Osteoblast (primary cell): ENCODE measurements at places on chromosomes 16 and 17. TPM values are rescaled to one million over a fixed set of nuclear protein-coding genes. Genes with fewer than 3 reads are reported as not detected.

DNA sequence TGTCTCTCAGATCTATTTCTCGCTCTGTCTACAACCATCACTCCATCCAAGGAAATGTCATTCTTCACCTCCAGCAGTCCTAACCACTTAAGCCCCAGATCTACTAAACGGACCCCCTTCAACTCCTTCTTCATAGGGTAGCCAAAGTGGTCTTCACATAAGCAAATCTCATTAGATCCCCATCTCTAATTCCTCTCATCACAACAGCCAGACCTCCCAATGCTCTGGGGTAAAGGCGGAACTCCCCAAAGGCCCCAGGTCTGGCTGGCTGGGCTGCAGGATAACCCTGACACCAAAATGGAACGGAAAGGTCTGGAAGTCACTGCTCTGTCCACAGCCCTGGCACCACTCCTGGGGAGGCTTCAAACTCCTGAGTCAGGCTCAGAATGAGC lies 11.1 kb downstream of the ST3GAL2 start:
- H3K36me3 ChIP-seq = no peaks in the 10 kb centered on the region
- H3K27ac ChIP-seq = peak overlapping the region; percentile 72
- peaks cover 40% of the 10 kb centered on the region for H3K4me1 ChIP-seq
- peak overlapping the region; percentile 16 for H3K4me3 ChIP-seq

DNA sequence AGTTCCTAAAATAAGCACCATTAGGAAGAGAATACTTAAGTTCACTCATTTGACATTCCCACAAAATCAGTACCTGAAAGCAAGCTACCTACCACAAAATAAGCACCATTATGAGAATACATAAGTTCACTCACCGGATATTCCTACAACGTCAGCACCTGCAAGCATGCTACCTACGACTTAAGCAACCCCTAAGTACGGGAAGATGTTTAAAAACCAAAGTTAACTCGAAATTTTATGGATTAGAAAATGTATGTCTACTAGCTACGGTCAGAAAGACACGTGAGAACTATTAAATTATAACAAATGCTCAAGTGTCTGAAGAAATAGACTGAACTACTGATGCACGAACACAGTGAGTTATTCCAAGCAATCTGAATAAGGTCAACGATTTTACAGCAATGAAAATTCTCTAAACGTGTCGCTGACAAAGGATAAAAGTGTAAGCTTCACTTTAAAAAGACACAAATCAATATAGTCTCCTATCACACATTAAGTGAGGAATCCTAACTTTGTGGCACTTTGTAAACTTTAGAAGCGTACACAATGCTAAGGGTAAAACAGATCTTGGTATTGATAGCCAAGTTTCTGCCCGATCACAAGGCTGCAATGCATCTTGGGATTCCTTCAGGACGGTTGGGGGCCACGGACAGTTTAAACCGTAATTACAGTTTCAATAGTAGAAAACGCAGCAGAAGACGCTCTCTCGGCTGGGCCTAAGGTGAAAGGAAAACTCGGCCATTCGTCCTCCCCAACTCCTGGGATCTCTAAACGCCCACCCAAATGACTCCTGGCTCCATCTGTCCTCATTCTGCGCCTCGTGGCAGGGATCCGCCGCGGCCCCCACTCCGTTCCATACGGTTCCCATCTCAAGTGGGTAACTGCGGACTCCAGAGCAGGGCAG lies 1.3 kb downstream of the GSPT1 start:
- H3K27ac ChIP-seq = peak overlapping the region; percentile 77
- H3K4me3 ChIP-seq = peak overlapping the region; percentile 93
- DNase-seq = peak; percentile 74
- no peaks in the 10 kb centered on the region for H3K27me3 ChIP-seq
- H3K36me3 ChIP-seq = no peaks in the 10 kb centered on the region
- peaks cover 45% of the 10 kb centered on the region for H3K4me1 ChIP-seq

DNA sequence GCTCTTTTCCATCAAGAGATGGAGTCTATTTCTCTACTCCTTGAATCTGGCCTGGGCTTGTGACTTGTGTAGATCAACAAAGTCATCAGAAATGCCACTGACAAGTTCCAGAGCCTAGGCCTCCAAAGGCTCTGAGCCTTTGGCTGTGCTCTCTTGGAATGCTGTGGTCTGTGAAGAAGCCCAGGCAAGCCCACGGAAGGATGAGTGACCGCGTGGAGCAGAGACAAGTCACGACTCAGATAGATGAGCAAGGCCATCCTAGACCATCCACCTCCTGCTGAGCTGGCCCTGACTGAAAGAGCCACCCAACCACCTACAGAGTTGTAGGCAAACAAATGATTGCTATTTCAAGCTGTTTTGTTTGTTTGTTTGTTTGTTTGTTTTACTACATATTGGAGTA lies 11.6 kb upstream of the ICAM2 start:
- no peak overlapping the region for H3K27ac ChIP-seq
- H3K4me3 ChIP-seq = no peak overlapping the region
- H3K4me1 ChIP-seq = no peaks in the 10 kb centered on the region
- H3K36me3 ChIP-seq = no peaks in the 10 kb centered on the region
- DNase-seq = no peak
- no peaks in the 10 kb centered on the region for H3K27me3 ChIP-seq

DNA sequence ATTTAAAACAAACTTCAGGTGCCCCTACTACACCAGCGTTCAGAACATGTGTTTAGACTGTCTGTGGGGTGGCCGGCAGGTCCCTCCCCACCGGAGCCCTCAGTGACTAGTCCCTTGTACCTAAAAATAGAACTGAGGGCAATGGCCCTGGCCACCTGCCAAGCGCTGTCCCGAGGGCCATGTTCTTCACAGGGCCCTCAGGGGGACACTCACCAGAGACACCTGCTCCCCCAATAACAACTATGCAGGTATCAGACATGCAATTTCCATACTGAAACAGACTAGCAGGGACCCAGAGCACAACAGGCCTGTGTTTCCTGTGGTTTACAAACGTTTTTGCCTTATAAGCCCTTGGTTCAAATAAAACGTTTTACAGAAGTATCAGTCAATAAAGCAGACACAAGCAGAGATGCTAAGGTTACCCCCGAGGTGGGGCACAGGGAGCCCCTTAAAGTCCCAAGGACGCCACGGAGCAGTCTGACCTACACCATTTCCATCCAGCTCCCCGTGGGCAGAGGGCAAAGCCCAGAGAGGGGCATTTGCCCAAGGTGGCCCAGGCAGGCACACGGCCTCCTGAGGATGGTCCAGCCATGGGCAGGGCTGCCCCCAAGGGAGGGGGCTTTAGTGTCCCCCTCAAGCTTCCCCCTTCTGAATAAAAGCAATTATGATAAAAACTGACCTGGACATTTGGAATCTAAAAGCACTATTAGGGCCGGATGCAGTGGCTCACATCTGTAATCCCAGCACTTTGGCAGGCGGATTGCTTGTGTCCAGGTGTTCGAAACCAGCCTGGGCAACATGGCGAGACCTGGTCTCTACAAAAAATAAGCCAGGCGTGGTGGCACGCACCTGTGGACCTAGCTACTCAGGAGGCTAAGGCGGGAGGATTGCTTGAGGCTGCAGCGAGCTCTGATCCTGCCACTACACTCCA lies 896 bp upstream of the MYLK3 start:
- H3K27me3 ChIP-seq = no peaks in the 10 kb centered on the region
- no peaks in the 10 kb centered on the region for H3K36me3 ChIP-seq
- DNase-seq = no peak
- no peaks in the 10 kb centered on the region for H3K4me1 ChIP-seq
- H3K4me3 ChIP-seq = no peak overlapping the region

- H3K27ac ChIP-seq = no peak overlapping the region
- H3K27me3 ChIP-seq = peaks cover 28% of the 10 kb centered on the region
- H3K36me3 ChIP-seq = no peaks in the 10 kb centered on the region
These were observed 1.3 kb downstream of the SMPD3 start for GRCh38 chr16:68446681-68447652.

GRCh38 chr17:53142890-53143289 lies 679.8 kb upstream of the KIF2B start:
- H3K27ac ChIP-seq = no peak overlapping the region
- H3K36me3 ChIP-seq = no peaks in the 10 kb centered on the region
- no peaks in the 10 kb centered on the region for H3K27me3 ChIP-seq
- no peak for DNase-seq

DNA sequence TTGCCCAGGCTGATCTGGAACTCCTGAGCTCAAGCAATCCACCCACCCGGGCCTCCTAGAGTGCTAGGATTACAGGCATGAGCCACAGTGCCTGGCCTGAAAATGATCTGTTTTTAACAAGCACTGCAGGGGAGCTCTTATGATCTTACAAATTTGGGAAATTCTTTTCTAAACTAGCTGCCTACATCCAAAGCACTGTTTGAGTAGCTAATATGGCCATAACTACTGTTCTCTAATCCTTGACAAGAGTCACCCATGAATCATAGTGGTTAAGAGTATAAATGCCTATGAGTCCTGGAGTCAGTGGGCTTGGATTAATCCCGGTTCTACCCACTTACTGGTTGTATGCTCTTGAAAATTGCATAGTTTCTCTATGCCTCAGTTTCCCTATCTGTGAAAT lies 1.4 kb upstream of the CPPED1 start:
- H3K27ac ChIP-seq = no peak overlapping the region
- no peaks in the 10 kb centered on the region for H3K27me3 ChIP-seq
- H3K36me3 ChIP-seq = no peaks in the 10 kb centered on the region
- H3K4me3 ChIP-seq = no peak overlapping the region
- DNase-seq = peak; percentile 4
- peaks cover 32% of the 10 kb centered on the region for H3K4me1 ChIP-seq

- peak; percentile 62 for DNase-seq
- H3K4me1 ChIP-seq = no peaks in the 10 kb centered on the region
- H3K4me3 ChIP-seq = no peak overlapping the region
- H3K36me3 ChIP-seq = no peaks in the 10 kb centered on the region
These were observed 109.1 kb upstream of the CDC42EP4 start for GRCh38 chr17:73420897-73421296.

DNA sequence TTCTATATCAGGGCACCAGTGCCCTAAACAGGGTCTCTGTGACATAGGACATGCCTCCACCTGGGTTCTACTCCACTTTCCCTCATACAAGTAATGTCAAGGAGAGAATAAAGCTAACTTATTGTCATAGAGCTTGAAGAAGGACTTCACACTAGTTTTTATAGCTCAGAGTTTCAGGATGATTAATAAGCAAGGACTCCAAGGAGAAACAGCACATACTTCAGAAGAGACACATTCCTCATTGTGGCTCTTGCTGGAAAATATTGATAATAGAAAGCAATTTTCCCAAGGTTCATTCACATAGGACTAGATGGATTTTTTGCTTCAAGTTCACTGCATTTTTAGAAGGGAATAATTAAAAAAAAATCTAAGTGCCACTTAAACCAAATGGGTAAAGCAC lies 133.3 kb downstream of the CA10 start:
- peaks cover 19% of the 10 kb centered on the region for H3K4me1 ChIP-seq
- no peak for DNase-seq
- H3K27me3 ChIP-seq = no peaks in the 10 kb centered on the region

- H3K27me3 ChIP-seq = no peaks in the 10 kb centered on the region
- H3K36me3 ChIP-seq = no peaks in the 10 kb centered on the region
- H3K4me1 ChIP-seq = peaks cover 4% of the 10 kb centered on the region
- peak overlapping the region; percentile 96 for H3K4me3 ChIP-seq
These were observed 157.2 kb downstream of the RAB11FIP4 start for GRCh38 chr17:31548709-31549108.

DNA sequence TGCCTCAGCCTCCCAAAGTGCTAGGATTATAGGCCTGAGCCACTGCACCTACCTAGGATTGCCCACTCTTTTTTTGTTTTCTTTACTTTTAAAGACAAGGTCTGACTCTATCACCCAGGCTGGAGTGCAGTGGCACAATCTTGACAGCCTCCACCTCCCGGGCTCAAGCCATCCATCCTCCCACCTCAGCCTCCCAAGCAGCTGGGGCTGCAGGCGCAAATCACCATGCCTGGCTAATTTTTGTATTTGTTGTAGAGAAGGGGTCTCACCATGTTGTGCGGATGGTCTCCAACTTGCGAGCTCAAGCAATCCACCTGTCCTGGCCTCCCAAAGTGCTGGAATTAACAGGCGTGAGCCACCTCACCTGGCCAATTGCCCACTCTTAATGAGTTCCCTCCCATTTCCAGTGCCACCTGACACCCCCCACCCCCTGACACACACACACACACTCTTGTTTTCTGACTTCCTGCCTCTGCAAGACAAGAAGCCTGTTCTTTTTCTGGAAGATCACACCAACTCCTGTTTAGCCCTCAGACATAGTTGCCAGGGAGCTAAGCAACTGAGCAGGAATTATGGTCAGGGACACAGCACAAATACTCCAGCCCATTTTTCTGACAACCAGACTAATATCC lies 2.6 kb downstream of the OVCA2 start:
- H3K4me3 ChIP-seq = no peak overlapping the region
- peak overlapping the region; percentile 30 for H3K27ac ChIP-seq
- no peaks in the 10 kb centered on the region for H3K27me3 ChIP-seq
- DNase-seq = no peak
- H3K36me3 ChIP-seq = peaks cover 31% of the 10 kb centered on the region

DNA sequence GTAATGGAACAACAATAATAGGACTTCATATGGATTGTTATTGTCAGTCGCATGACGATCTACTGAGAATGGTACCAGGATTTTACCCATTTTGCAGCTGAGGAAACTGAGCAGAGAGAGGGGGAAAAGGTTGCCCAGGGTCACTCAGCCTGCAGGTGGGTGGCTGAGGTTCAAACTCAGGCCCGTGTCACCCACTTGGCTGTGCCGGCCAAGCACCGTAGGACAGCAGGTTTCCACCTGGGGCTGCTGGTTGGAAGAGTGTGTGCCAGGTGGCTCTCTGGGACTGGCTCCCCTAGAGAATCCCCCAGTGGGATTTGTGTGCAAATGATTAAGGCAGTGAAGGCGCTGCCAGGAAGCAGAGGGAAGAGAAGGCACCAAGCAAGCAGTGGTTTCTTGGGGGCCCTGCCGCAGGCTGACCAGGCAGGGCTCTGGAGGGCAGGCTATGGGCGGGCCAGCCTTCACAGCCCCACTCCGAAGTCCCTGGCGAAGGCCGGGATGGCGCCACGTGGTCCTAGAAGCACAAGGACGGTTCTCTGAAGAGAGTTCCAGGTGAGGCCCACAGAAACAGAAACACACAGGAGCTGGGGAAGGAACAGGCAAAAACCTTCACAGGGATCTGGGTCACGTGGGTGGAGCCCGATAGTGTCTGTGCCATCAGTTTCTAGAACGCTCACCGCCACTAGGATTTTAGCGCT lies 163.5 kb downstream of the IRF8 start:
- H3K4me3 ChIP-seq = no peak overlapping the region
- H3K27me3 ChIP-seq = peaks cover 7% of the 10 kb centered on the region
- peak; percentile 13 for DNase-seq
- no peaks in the 10 kb centered on the region for H3K36me3 ChIP-seq
- H3K4me1 ChIP-seq = no peaks in the 10 kb centered on the region
- no peak overlapping the region for H3K27ac ChIP-seq

GRCh38 chr17:79024901-79025737 lies 1.1 kb downstream of the C1QTNF1 start:
- H3K4me3 ChIP-seq = peak overlapping the region; percentile 74
- H3K27ac ChIP-seq = no peak overlapping the region
- DNase-seq = peak; percentile 39
- H3K4me1 ChIP-seq = peaks cover 45% of the 10 kb centered on the region

GRCh38 chr16:48353565-48354163 lies 31.5 kb downstream of the SIAH1 start:
- H3K4me1 ChIP-seq = peaks cover 3% of the 10 kb centered on the region
- H3K4me3 ChIP-seq = no peak overlapping the region
- no peak overlapping the region for H3K27ac ChIP-seq
- H3K27me3 ChIP-seq = no peaks in the 10 kb centered on the region
- peaks cover 30% of the 10 kb centered on the region for H3K36me3 ChIP-seq
- DNase-seq = no peak

ZFPM1 gene
- 0.88 and 2.2 TPM in 2 replicates for total RNA-seq

PIK3R5 gene
- under 0.01 and 0.36 TPM in 2 replicates for total RNA-seq

KCNH4 gene
- total RNA-seq = not detected in 2 replicates

CD300H gene
- total RNA-seq = not detected in 2 replicates

ST6GALNAC1 gene
- 0.72 TPM in 1 of 2 replicates, not detected in the other for total RNA-seq

DNAH3 gene
- total RNA-seq = not detected in 2 replicates

PRSS33 gene
- total RNA-seq = not detected in 2 replicates

CD68 gene
- 31.8 and 55.7 TPM in 2 replicates for total RNA-seq
